Placental epithelial cell (primary cell): ENCODE measurements at places on chromosomes 4 and X. TPM values are rescaled to one million over a fixed set of nuclear protein-coding genes. Genes with fewer than 3 reads are reported as not detected.

TBX22 gene
- total RNA-seq = not detected in 2 replicates

SH3D19 gene
- 124 and 127 TPM in 2 replicates for total RNA-seq

ZNF81 gene
- total RNA-seq = 4.7 and 5.3 TPM in 2 replicates

PABPC1L2A gene
- not detected in 2 replicates for total RNA-seq

EFHC2 gene
- not detected in 2 replicates for total RNA-seq

ELOVL6 gene
- total RNA-seq = 22.9 and 26.3 TPM in 2 replicates

CLDN22 gene
- total RNA-seq = not detected in 2 replicates

SAGE1 gene
- not detected in 2 replicates for total RNA-seq

UBE2K gene
- 13.7 and 16.6 TPM in 2 replicates for total RNA-seq

SEPTIN6 gene
- total RNA-seq = 3.5 and 4.8 TPM in 2 replicates

POU4F2 gene
- not detected in 2 replicates for total RNA-seq

BMX gene
- total RNA-seq = not detected in 2 replicates

TRPC5OS gene
- total RNA-seq = not detected in 2 replicates

TMPRSS11A gene
- not detected in 2 replicates for total RNA-seq

RAB9B gene
- 0.39 and 0.54 TPM in 2 replicates for total RNA-seq

SMARCA1 gene
- 48.7 and 92.3 TPM in 2 replicates for total RNA-seq

ETDC gene
- not detected in 2 replicates for total RNA-seq

ARMCX2 gene
- total RNA-seq = 69.5 and 75.6 TPM in 2 replicates

BTK gene
- total RNA-seq = not detected in 2 replicates

PAGE1 gene
- not detected in 2 replicates for total RNA-seq

PRSS12 gene
- under 0.01 TPM in 1 of 2 replicates, not detected in the other for total RNA-seq

ENPEP gene
- 0.39 and 2.3 TPM in 2 replicates for total RNA-seq

ETDB gene
- total RNA-seq = not detected in 2 replicates

NRK gene
- total RNA-seq = 6.1 and 20.8 TPM in 2 replicates

INTU gene
- 13.0 and 13.8 TPM in 2 replicates for total RNA-seq

HSFX2 gene
- total RNA-seq = not detected in 2 replicates

MTMR8 gene
- 0.76 and 0.79 TPM in 2 replicates for total RNA-seq

PAGE5 gene
- not detected in 2 replicates for total RNA-seq

CFAP47 gene
- total RNA-seq = under 0.01 TPM in 2 replicates

LRAT gene
- total RNA-seq = 0.39 TPM in 1 of 2 replicates, not detected in the other

FAM149A gene
- total RNA-seq = 1.5 and 9.0 TPM in 2 replicates

IQCM gene
- total RNA-seq = not detected in 2 replicates

ARR3 gene
- total RNA-seq = not detected in 2 replicates

MUC7 gene
- total RNA-seq = not detected in 2 replicates

POLN gene
- total RNA-seq = 2.8 and 6.7 TPM in 2 replicates

GC gene
- not detected in 2 replicates for total RNA-seq

DUX4 gene
- not detected in 2 replicates for total RNA-seq

FAT4 gene
- 9.0 and 15.1 TPM in 2 replicates for total RNA-seq

MAGEB5 gene
- total RNA-seq = not detected in 2 replicates

TMEM185A gene
- total RNA-seq = 10.2 and 11.0 TPM in 2 replicates

ZIC3 gene
- total RNA-seq = not detected in 2 replicates

HSD17B13 gene
- not detected in 2 replicates for total RNA-seq

MAGEA2B gene
- total RNA-seq = not detected in 2 replicates
